NCI-H1092 (cell line): ENCODE measurements at places on chromosomes 12 and 14.

DNA sequence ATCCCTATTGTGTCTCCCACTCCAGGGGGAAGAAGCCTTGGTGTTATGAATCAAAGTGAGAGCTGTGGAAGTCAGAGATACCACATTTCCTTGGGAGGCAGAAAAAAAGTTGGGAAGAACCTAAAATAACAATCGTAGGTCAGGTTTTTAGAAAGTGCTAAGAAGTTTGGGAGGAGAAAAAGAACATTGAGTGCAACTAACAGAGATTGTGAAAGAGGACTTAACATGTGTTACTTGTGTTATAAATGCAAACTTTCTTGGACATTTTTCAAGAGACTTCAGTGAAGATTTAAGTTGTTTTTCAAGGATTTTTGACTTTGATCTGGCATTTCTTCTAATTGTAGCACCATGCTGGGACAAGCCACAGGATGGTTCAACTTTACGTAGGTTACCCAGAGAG lies 7.8 kb upstream of the ERP27 start:
- DNase-seq: no peak

DNA sequence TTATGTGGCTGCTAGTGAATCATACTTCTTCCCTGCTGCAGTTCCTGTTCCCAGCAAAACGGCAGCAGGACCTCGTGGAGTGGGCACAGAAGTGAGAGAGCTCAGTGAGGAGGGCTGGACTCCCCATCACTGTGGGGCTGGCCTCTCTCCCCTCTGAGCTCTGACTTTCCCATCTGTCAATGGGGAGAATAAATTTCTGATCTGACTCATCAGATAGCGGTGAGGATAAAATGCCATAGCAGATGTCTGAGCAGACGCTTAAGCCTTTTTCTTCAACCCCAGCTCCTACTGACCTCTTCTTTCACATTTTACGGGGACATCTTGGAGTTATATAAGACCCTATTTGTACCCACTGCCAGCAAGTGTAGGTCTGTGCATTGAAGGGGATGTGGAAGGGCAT lies 116.6 kb downstream of the CRACR2A start:
- no peak for DNase-seq

DNA sequence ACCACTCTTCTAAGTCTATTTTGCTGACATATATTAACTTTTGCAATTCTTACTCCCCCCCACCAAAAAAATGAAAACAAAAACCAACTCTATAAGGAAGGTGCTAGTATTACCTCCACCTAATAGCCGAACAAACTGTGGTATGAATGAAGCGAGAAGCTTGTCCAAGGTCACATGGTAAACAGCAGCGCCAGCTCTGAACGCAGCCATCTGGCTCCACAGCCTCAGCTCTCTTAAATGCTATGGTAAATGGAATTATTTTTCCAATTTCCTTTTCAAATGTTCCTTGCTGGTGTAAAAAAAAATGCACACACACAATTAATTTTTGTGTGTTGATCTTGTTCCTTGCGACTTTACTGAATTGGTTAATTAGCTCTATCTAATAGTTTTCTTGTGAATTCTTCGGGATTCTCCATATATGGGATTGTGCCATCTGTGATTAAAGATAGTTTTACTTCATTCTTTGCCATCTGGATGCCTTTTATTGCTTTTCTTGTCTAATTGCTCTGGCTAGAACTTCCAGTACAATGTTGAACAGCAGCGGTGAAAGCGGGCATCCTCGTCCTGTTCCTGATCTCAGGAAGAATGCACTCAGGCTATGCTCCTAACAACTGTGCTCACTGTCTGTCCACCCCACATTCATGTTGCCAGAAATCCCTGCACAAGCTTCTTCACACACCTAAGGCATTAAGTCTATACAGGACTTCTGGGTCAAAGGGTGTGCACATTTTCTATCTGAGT lies 10.7 kb upstream of the C12orf76 start:
- no peak for DNase-seq

GRCh38 chr14:76581592-76581991 lies 179.7 kb upstream of the VASH1 start:
- DNase-seq: no peak

DNA sequence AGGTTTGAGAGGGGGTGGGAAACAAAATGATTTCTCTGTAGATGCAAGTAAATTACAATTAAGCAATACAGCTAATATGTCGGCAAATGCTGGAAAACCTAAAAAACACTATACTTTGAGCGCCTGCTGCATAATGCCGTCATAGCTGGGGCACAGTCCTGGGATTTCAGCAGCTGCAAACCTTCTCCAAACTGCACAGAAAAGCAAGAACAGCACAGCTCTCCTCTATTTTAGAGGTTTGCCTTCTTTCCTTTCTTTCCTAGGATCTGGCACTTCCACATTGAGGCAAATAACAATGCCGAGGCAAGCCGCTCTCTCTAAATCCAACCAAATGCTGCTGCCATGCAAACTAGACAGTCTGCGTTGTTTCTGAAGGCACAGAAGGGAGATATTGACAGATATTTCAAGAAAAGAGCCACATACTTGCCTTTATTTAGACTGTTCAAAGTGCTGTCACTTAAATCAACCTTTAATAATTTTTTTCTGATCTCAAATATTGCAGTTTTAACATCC lies 287.1 kb upstream of the G2E3 start:
- no peak for DNase-seq

DNA sequence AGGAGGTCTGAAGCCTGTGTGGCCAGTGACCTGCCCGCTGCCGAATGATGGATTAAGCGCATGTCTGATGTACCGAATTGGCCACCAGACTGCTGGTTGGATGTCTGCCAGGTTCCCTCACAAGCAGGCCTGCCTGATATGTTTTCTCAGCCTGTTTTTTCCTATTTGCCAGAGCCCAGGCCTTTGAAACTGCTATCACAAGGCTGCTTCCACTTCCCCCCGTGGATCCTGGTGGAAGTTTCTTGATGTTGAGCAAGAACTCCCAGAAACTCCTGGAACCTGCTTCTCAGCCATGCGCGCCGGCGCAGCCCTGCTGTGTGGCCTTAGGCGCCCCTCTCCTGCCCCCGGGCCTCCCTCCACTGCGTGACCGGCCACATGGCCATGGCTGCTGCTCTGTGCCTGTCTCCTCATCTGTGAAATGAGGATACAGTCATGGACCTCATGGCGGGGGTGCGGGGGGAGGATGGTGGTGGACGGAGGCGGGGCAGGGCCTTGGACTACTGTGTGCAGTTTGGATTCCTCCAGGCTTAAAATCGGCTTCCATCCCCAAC lies 56.6 kb downstream of the CALM1 start:
- peak; percentile 30 for DNase-seq

- DNase-seq: no peak
These were observed 60.0 kb downstream of the ITPK1 start for GRCh38 chr14:93055651-93056115.

DNA sequence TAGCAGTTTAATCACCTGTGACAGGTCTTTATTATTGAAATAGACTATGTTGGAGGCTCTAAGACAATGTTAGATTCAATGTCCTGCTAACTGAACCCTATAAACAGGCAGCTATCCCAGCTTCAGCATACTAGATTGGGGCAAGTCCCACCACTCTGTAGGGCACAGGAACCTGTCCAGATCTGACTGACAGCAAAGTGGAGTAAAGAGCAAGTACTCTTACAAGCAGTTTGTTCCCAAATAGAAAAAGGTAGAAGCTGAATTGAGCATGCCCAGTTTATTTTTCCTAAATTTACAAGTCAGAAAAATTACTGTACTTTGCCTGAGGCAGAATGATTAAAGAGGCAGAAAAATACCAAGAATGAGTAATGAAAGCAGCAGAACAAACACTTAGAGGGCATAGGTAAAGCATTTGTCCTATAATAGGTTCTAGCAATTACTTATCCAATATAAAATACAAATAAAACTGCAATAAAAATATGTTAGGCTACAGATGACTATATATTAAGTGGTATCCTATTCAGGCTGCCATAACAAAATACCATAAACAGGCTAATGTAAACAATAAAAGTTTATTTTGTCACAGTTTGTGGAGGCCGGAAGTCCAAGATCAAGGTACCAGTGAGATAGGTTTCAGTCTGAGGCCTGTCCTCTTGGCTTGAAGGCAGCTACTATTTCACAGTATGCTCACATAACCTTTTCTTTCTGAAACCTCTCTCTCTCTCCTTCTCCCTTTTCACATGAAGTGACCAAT lies 868.2 kb downstream of the C12orf50 start:
- DNase-seq: no peak

GRCh38 chr12:104582739-104583138 lies 126.0 kb downstream of the CHST11 start:
- no peak for DNase-seq

DNA sequence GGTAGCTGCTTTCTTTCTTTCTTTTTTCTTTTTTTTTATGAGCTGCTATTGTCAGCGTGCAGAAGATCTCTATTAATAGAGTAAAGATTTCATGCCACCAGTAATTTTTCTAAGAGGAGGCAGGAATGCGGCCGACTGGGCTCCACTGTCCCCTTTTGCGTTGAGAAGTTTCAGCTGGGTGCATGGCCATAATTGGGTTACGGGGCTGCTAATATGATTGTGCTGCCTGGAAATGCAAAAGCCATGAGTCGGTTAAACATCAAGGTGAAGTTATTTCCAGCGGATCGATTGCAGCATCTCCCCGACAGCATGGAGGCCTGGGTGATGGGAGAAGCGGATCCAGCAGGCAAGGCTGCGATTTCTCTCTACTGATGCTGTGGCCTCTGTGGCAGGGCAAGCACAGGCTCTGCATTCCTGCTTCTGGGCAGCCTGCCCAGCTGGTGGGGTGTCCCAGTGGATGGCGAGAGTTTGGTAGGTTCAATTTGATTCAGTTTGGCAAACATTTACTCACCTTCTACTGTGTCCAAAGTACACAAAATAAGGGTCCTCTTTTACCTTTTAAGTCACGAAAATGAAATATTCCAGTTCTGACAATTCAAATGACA lies 54.4 kb upstream of the PRMT8 start:
- peak; percentile 85 for DNase-seq

- no peak for DNase-seq
These were observed 534 bp downstream of the PPP2R3C start for GRCh38 chr14:35121026-35121886.

DNA sequence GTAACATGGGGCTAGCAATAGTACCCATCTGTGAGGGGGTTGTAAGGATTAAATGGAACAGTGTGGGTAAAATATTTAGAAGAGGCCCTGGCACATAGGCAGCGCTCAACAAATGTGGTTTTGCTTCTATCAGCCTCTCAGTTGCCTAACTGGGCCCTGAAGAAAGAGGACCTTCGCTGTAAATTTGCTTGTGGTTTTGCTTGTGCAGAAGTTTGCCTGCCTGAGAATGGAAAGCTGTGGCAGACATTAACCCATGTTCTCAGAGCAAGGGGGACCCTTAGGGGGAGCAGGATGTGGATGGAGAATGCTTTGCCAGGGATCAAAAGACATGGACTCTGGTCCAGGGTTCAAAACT lies 160.1 kb downstream of the BRMS1L start:
- no peak for DNase-seq

GRCh38 chr12:10612984-10613348 lies 443 bp downstream of the MAGOHB start:
- no peak for DNase-seq

DNA sequence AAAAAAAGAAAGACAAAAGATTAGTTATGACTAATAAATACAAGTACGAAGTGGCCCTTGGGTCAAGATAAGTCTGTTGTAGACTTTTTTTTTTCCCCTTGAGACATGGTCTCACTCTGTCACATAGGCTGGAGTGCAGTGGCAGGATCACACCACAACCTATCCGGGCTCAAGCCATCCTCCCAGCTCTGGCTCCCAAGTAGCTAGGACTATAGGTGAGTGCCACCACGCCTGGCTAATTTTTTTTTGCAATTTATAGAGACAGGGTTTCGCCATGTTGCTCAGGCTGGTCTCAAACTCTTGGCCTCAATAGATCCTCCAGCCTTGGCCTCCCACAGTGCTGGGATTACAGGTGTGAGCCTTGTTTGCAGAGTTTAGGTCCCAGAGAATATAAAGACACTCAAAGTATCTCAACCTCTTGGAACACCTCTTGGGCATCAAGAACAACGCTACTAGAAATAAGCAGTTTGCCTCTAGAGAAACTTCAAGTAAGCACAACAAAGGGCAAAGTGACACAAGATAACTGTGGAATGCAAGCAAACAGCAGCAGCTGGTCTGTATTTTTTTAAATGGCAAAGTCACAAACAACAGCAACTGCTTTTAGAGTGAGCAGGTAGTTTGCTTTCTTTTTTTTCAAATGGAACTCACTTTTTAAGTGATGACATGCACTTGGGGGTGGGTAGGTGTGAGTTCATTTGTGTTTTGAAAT lies 3.9 kb upstream of the MDM2 start:
- no peak for DNase-seq

DNA sequence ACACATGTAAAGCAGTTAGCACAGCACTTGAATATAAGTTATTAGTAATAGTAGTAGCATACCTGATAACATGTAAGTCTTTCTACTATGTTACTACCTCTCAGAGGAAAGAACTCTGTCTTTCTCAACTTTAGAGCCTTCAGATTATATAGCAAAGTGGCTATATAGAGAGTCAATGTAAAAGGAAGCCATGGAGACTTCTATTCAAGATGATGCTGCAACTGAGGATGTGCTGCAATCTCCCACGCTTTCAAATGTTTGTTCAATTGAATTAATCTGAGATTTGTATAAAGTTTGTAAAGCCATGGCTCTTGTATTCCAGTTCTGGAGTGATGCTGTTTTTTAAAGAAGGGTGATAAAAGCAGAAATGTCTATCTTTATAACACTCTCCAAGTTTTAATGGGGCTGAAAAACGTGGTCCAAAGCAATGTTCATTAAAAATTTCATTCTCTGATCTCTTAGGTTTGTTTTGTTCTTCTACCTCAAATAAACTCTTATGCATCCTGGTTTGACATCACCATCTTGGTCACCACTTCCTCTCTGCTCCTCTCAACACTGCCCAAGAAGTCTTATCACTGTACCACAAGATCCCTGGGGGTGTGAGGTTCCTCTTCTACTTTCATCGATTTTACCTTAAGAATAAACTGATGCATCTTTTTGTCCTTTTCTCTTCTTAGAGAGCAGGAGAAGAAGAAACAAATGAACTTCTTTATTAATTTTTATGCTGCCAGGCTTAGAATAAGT lies 40.6 kb downstream of the C12orf42 start:
- no peak for DNase-seq

DNA sequence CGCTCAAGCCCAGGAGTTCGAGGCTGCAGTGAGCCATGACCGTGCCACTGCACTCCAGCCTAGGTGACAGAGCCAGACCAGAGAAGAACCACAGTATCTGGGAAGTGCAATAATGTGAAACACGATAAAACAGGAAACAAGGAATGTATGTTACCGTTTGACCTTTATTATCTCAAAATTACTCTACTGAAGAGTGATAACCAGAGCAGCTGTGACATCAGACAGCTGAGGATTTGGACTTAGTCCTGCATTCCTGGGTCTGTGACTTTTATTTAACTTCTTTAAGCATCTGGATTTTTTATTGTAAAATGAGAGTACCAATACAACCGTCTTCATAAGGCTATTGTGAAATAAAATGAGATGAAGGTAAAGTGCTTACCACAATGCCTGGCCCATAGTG lies 205.7 kb downstream of the EGLN3 start:
- DNase-seq: no peak

GRCh38 chr12:1519642-1520041 lies 74.7 kb downstream of the FBXL14 start:
- DNase-seq: no peak
